ENCODE measurements at places on chromosomes 1 and 21.

DNA sequence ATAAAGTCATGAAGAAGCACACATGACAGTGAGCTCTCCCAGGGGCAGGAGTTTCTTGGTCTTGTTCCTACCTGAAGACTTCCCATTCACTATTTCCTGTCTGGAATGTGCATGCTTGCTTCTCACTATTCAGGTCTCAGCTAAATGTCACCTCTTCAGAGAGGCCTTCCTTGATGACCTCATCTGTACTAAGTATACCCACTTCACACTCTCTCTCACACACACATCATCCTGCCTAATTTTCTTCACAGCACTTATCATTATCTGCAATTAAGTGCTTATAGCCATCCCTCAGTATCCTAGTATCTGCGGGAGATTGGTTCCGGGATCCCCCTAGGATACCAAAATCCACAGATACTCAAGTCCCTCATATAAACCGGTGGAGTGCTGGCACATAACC is 146.4 kb upstream of the IVNS1ABP start:
- DNase-seq = no peak

- peak; percentile 33 for DNase-seq
Observed at GRCh38 chr1:29824511-29825273, 588.4 kb downstream of the PTPRU start.

- no peak for DNase-seq
Observed at GRCh38 chr1:50724626-50725286, 235.3 kb downstream of the FAF1 start.

DNA sequence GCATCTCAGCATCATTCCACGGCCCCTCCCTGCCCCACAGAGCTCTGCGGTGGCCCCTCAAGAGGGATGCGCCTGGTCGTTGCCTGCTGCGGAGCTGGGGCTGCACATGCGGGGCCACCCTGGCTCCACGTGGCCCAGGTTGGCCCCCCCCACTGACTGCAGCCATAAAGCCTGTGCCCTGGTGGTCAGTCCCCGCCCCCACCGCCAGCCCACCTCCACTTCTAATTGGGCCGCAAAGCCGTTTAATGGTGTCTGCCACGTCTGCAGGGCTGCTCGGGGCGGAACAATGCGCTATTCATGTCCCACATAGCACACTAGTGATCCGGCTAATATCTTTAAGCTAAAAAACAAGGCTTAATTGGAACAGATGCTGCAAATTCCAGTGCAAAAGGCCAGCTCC is 33.5 kb upstream of the ACTRT2 start:
- no peak for DNase-seq

- no peak for DNase-seq
Observed at GRCh38 chr1:110375490-110375889, 15.3 kb downstream of the SLC16A4 start.

GRCh38 chr1:62727656-62728407 is 39.6 kb upstream of the DOCK7 start:
- no peak for DNase-seq

DNA sequence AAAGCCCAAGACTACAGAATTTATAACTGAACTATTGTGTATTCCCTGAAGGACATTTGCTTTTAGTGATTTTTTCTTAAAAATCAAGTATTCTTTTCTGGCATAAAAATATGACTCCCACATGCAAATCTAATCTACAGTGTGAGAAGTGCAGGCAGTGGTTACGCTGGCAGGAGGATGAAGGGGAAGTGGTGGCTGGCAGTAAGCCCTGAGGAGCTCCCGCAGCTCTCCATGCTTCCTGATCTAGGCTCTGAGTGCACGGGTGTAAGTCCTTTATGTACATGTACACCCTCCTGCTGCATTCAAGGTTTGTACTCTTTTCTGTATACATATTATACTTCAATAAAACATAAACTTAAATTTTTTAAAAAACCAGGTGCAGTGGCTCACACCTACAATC is 67.5 kb upstream of the PRDX6 start:
- DNase-seq = no peak

DNA sequence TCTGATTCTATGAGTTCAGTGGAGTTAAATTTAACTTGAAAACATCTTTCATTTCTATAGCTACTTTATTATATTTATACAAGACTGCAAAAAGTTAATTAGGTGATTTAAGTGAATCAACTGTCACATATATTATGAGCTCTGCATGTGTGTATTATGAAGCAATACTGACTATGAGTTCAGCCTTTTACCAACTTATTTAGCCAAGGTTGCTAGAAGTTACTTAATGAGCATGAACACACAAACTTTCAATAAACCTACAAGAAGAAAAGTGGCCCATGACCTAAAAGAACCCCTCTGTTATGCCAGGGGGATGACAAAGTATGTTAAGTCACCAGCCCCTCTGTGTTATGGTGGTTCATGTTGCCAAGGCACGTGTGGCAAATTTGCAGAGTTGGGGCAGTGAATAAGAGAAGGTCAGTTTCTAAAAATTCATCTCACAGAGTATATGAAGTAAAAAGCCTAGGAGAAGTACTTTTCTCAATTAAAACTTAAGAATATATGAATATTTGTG is 86.7 kb upstream of the LYPLAL1 start:
- DNase-seq = no peak

Measured in coronary artery (tissue), 2 donors.